ENCODE measurements at places on chromosomes 13 and 19.

DNA sequence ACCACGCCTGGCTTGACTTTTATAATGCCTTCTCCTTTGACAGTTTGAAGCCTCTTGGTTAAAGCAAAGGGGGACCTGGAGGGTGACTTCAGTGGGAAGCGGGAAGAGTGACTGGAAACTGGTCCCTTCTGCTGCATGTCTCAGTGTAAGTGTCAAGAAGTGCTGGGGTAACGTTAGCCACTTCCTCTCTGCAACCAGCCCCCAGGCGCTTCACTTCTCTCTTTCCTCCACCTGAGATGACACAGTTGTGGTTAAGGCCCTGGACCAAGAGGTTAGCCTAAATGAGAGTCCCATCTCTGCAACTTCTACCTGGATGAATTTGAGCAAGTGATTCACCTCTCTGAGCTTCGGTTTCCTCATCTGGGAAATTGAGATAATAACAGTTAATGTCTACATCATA, 16.3 kb downstream of the LEUTX start:
- no peak for DNase-seq

- DNase-seq = no peak
These were observed 13.7 kb downstream of the SMIM24 start for GRCh38 chr19:3466635-3467034.

DNA sequence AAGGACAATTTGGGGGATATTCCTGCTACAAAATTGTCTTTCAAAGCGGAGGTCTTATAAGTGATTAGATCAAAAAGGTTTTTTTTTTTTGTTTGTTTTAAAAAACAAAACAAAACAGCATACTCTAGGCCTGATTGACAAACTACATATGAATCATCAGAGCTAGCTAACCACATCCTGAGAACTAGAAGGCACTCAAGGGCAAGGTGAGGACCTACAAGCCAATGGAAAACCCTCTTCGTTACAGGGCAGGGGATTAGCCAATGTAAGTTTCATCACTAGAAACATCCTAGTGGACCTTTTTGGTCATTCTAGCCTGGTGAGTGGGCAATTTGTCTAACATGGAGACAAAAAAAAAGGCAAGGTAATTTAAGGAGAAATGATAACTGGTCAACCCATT, 428.6 kb downstream of the RFC3 start:
- DNase-seq = no peak

- DNase-seq = no peak
These were observed 23.5 kb downstream of the SLC25A15 start for GRCh38 chr13:40812724-40813445.

GRCh38 chr13:40644838-40645604, 21.4 kb downstream of the FOXO1 start:
- DNase-seq = no peak
